ENCODE measurements at places on chromosomes 6 and 20.

- DNase-seq: peak; percentile 39
Measured at GRCh38 chr20:33291830-33292355, 8.9 kb downstream of the BPIFB1 start.

DNA sequence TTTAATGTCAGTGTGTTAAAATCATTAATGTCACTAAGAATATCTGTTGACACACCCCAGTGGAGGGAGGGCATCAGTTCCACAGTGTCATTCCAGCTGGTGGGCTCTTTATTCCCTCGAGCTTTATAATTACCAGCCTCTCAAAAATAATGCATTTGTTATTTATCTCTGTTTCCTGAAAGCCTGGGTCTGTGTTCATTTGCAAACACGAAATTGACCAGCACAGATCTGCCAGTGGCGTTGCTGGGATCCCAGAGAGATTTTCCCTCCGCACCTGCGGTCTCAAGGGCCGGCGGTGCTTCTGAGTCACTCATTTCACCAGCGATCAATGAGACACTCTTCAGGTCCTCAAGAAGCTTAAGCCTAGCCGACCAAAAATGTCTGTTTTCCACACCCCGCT, 5.7 kb upstream of the PYGB start:
- no peak for DNase-seq

- DNase-seq: no peak
Measured at GRCh38 chr20:11051136-11051535, 377.3 kb upstream of the JAG1 start.

DNA sequence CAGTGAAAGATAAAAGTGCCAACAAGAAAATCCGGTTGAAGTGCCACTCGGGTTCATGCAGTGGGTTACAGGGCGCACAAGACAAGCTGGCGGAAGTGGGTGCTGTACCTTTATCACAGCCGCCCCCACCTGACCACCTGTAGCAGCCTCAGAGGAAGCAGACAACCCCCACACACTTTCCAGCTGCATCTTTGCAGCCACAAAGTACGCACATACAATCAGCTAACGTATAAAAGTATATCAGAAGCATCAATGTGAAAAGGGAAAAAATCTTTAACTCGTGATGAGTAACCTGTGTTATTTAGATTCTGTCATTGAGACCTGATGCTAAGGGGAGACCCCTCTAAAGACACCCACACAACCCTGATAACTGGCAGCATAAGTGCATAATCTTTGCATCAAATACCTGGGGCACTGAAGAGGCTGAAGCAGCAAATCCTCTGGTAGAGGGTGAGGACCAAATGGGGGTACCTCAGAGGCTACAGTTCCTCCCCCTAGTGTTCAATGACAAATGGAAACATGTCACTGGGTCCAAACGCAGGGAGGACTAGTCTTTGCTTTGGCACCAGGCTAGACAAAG, 22.1 kb downstream of the BACH2 start:
- DNase-seq: peak; percentile 93

GRCh38 chr6:80439721-80440470, 333.4 kb downstream of the BCKDHB start:
- DNase-seq: no peak

DNA sequence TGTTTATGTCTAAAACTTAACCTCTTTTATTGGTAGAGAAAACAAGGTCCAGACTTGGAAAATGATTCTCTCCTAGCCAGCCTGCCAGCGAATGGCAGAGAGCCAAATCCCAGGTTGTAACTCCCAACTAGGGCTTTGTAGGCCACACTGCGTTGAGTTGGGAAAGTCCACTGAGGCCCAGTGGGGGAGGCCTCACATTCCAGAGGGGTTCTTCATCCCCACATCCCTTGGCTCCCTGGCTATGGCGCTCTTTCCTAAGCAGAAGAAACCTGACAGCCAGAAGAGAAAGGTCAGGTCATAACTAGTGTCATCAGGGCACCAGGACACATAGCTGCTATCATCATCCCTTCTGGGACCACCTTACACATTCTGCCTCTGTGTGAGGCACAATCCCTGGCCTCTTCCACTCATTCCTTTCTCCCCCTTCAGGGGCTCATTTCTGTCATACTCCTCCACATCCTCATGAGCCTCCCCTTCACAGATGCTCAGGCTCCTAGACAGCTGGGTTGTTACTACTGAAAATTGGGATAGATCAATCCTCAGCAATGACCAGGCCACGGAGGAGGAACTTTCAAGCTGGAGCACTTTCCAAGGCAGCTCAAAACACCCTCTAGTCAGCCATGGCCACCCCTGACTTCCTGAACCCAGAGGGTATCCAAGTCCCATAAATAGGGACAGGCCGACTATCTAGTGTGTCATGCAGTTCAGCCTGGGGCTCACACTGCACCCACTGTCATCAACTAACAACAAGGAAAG, 48.6 kb downstream of the TCP11 start:
- DNase-seq: no peak

GRCh38 chr20:57760698-57761412, 51.0 kb upstream of the PMEPA1 start:
- no peak for DNase-seq

- no peak for DNase-seq
Measured at GRCh38 chr6:37624121-37624520, 73.6 kb downstream of the MDGA1 start.

GRCh38 chr6:152166497-152166896, 359.0 kb downstream of the ESR1 start:
- DNase-seq: no peak

- no peak for DNase-seq
Measured at GRCh38 chr6:121008553-121008952, 325.7 kb downstream of the TBC1D32 start.

- DNase-seq: no peak
Measured at GRCh38 chr6:132253211-132253610, 148.1 kb downstream of the MOXD1 start.

DNA sequence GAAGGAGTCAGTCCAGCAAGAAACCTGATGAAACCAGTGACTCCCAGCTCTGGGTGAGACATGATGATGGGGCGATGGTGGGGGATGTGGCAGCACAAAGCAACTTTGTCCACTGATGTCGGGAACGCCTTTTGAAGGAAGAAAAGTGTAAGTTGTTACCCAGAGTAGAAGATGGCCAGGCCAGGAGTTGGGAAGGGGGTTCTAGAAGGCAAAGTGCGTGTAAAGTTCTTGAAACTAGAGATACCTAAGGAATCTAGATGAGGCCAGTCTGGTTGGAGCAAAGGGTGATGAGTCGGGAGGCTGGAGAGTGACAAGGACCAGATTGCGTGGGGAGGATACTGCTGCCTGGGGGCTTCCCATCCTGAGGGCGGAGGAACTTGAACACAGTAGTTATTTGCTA, 117.0 kb downstream of the PHACTR3 start:
- no peak for DNase-seq

DNA sequence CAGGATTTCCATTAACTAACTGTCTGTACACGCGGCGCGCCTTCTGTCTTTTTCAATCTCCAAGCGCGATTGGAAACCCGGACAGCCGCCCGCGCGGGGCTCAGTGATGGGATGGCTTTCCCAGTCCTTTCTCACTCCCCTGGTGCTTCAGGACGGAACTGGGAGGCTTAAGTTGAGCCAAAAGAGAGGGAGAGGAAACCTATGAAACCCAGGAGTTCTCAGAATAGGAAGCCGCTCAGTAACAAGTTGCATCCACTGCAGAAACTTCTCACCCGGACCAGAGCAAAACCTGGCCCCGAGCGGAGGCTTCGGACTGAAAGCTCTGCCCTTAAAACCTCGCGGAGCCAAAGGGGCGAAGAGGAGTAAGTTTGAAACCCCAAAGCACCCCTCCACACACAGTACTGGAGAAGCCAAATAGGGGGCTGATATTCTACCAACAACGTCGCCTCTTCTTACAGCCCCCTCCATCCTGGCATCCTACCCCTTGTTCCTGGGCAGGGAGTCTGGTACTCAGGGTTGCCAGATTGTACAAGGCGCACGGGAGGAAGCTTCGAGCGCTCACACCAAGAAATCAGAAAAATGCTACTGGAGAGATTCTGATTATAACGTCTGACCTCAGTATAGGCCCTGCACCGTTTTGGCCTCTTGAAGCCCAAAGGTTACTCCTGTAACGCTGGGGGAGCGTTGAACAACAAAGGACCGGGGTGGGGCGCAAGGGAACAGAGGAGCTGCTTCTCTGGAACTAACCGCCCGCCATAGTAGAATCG, 906 bp upstream of the COL12A1 start:
- no peak for DNase-seq

GRCh38 chr6:40342723-40343122, 244.4 kb downstream of the LRFN2 start:
- no peak for DNase-seq

DNA sequence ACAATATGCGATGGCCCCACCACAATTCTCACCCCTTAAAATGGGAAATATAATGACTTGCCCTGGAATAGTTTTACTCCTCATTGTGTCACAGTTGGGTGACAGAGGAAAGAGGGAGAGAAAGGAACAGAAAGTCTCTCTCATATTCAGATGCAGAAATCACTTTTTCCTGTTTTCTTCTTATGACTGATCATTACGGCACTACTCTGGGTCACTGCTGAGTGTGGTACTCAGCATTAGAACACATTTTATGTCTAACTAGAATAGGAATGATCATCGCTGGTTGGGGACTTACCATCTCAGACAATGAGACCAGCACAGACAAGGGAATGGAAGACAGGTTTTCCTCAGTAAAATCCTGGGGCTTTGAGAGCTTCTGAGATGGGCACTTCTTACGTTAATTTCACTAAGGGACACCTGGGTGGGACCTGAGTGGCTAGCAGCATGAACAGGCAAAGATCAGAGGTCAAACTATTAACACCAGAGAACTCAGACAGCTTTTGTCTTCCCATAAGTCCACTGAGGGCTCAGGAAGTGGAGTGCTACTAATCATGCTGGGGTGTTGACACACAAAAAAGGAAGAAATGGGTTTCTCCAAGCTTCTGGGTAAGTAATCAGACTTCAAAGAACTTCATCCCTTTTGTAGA, 54.9 kb upstream of the ARHGAP18 start:
- DNase-seq: no peak

- no peak for DNase-seq
Measured at GRCh38 chr20:38338849-38339520, 7.3 kb upstream of the LBP start.

GRCh38 chr6:26349964-26350857, 14.8 kb upstream of the BTN3A2 start:
- no peak for DNase-seq

- no peak for DNase-seq
Measured at GRCh38 chr6:168778201-168778600, 337.2 kb downstream of the SMOC2 start.

- no peak for DNase-seq
Measured at GRCh38 chr20:46012921-46013320, 4.2 kb downstream of the MMP9 start.

DNA sequence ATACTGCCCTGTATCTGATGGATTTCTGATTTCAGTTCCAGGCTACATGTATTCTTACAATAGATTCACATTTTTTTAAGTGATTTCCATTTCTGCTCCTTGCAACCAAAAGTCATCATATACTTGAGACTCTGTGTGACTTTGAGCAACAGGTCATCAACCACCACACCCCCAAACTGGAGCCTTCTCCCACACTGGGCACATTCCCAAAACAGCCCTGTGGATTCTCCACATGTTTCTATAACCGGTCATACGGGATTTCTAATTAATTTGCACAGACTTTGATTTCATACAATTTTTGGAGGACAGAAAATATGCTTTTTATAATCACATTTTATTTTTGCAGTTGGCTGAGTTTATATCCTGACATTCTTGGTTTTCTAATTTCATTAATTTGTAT, 317.2 kb upstream of the ID4 start:
- no peak for DNase-seq

- no peak for DNase-seq
Measured at GRCh38 chr6:13653296-13653695, 38.2 kb downstream of the NOL7 start.

All from stimulated activated CD4-positive, alpha-beta T cell treated with anti-CD3 and anti-CD28 coated beads, Interleukin-2, amount 100 ng/mL, for 4 hours (primary cell).